ENCODE measurements at places on chromosomes 2 and 18. TPM values are rescaled to one million over a fixed set of nuclear protein-coding genes. Genes with fewer than 3 reads are reported as not detected.

GKN1 gene
- 0.48 TPM for total RNA-seq

TMEM178A gene
- 0.10 TPM for total RNA-seq

FAP gene
- total RNA-seq = not detected

TUBA4B gene
- 0.26 TPM for total RNA-seq

UNC80 gene
- not detected for total RNA-seq

ABCA12 gene
- 0.39 TPM for total RNA-seq

CNDP1 gene
- not detected for total RNA-seq

LRP2 gene
- total RNA-seq = not detected

CDC42EP3 gene
- total RNA-seq = 27.9 TPM

PDE1A gene
- not detected for total RNA-seq

TRIM54 gene
- total RNA-seq = 0.68 TPM

Data from A549 treated with RU486 at 1 μM for 4 hours (cell line).